ENCODE measurements at places on chromosomes 5 and 9.

- DNase-seq, result no peak
These were observed 1126.7 kb upstream of the CDH9 start for GRCh38 chr5:28165096-28165495.

GRCh38 chr5:90344689-90345088 lies 64.9 kb downstream of the CETN3 start:
- DNase-seq, result no peak

- no peak for DNase-seq
These were observed 11.8 kb downstream of the HDHD3 start for GRCh38 chr9:113364951-113365350.

- no peak for DNase-seq
These were observed 68.5 kb downstream of the GRIA1 start for GRCh38 chr5:153558957-153559356.

DNA sequence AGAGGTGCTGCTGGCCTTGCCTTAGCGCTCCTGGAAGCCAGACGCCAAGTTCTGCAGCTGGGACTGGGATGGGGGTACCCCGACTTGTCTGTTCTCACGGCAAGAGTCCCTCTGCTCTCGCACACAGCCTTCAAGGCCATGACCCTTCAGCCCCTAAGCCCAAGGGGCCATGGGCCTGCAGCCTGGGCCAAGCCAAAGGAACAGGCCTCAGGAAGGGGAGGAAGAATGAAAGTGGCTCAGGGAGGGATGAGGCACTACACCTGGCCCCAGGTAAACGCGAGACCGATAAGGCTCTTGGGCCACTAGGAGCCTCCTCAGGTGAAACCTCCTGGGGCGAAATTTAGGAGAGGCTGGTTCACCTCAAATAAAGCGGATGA lies 3.9 kb downstream of the EBF1 start:
- no peak for DNase-seq

- no peak for DNase-seq
These were observed 463.4 kb downstream of the ZNF608 start for GRCh38 chr5:124283031-124283430.

- DNase-seq, result no peak
These were observed 364.6 kb downstream of the BRINP1 start for GRCh38 chr9:119004618-119004990.

DNA sequence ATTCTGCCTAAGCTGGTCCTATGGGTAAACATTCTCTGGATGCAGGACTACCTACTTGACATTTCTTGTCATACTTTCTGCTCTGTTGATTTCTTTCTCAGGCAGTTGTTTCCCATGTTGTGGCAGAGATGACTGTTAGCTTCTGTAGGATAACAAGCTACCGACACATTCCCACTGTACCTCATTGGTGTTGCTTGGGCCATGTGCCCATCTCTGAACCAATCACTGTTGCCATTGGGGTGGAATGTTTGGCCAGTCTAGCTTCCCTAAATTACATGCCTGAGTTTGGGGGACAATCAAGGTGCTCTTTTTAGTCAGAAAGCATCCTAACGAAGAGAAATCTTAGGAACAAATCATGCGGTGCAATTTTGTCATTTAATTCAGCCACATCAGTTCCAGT lies 212.0 kb downstream of the KDM4C start:
- no peak for DNase-seq

DNA sequence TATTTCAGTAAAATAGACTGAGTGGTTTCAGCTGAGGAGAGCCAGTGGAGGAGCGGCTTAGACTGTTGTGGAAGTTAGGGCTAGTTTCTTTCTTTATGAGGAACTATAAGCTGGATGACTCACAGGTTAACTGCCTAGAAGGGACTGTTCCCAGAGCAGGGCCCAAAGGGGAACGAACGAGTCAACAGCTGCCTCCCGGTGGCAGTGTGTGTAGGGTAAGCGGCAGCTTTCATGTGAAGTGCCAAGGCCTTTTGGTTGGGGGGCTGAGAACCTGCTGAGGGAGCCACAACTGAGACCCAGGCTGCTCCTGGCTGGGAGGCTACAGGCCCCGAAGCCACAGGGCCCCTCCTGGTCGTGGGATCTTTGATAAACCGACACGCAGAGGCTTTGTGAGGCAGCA lies 7.0 kb downstream of the SQSTM1 start:
- DNase-seq, result no peak

Data from stimulated activated CD4-positive, alpha-beta T cell treated with anti-CD3 and anti-CD28 coated beads, TNF-alpha, amount 100 ng/mL, for 48 hours (primary cell).